Progenitor cell of endocrine pancreas (in vitro differentiated cells): ENCODE measurements at places on chromosomes 11 and 22. TPM values are rescaled to one million over a fixed set of nuclear protein-coding genes. Genes with fewer than 3 reads are reported as not detected.

DNA sequence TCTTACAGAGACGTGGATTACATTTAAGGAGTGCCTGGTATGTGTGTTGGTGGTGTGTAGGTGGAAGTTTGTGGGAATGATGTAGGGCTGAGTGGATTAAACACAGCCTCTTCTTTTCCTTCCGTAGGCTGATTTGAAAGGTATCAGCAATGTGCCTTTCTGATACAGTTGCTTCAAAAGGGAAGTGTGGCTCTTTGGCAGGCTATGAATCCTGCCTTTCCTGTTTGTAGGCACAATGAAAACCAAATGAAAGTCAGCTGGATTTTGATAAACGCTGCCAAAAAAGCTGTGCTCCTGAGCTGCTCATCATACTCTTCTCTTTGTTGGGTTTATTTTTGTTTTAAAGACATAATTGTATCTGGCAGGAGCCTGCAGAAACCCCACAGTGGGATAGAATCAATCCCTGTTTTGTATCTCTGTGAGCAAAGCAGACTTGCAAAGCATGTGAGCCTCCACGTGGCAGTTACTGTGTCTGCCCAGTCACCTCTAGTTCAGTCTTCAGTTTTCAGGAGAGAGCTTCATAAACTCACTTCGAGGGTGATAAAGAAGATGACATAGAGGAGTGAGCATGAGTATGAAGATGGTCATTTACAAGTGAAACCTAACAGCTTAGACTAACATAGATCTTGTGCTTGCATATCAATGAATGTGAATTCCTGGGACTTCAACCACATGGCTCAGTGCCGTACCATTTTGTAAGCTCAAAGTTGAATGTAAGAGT is 655.7 kb upstream of the KIRREL3 start:
- DNase-seq = no peak

Gene PANX2
- 6.2 and 6.3 TPM in 2 replicates for total RNA-seq

GRCh38 chr22:49925525-49926128 is 7.2 kb downstream of the CRELD2 start:
- no peak for DNase-seq

GRCh38 chr11:61968758-61969390 is 1.4 kb upstream of the FTH1 start:
- DNase-seq = no peak

GRCh38 chr11:70323806-70324205 is 53.3 kb downstream of the PPFIA1 start:
- DNase-seq = no peak

DNA sequence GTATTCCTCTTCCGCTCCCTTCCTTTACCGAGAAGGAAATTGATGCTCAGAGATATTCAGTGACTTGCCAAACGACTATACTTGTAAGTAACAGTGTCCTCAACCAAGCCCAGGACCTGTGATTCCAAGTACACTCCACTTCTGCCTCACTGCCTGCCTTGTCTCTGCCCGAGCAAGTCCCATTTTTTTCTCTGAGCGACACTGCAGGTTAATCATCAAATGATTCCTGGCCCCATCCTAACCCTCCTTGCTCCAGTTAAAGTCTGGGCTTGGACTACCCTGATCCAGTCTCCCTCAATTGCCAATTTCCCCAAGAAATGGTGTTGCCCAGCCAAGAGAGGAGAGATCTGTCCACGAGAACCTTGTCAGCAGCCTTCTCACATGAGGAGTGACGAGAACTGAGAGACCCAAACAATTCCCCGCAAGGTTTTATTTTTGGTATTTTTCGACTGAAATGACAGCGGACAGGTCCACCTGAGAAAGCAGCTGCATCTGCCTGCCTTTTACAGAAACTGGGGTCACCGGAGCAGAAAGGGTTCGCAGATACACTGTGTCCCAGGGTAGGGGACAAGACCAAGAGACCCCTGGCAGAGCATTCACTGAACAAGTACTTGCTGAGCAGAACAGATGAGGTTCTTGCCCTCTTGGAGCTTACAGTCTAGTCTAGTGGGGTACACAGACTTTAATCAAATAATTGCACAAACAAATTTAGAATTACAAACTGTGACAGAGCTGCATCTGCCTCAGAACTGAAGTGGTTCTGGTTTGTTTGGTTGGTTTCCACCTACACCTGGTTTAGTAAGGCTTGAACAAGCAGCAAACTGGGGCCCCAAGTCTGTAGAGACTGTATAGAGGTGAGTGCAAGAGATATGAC is 11.4 kb downstream of the POU2AF1 start:
- DNase-seq = no peak

GRCh38 chr11:119772641-119773415 is 43.8 kb upstream of the NECTIN1 start:
- no peak for DNase-seq

DNA sequence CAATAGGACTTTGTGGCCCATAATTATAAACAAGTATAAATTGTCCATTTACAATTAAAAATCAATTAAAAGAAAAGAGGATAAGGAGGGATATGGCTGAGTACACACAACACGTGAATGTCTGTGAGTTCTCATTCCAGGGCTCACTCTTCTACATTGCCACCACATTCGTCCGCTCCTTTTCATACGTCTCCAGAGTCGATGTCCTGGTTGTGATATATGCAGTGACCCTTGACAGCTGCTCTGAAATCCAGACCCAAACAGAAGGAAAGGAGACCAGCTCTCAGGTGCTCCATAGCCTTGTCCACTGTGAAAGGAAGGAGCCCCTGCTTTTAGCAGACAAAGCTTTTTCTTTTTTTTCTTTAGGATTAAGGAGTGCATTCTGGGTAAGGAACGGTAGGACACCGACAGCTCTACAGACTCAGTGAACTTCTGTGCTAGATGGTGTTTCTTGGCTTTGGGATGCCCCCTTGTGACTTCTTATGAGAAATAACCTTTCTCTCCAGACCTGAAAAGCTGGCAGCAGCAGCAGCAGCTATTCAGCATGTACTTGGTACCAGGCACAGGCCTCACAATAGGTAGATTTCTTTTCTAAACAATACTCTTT is 19.7 kb upstream of the DNAJB13 start:
- no peak for DNase-seq

DNA sequence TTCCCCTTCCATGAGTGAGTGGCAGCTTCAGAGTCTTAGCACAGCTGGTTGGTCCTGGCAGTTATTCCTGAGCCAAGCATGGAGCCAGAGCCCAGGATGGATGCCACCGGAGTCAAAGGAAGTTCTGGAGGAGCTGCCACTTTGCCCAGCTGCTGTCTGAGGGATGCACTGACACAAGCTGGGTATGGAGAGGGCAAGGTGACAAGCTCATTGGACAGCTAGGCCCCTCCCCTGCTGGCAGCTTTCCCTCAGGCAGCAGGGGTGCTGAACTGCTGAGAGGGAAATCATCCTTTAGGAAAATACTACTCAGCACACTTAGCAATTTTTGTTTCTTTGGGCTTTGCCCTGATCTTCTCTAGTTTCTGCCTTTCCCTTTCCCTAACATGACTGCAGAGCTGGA is 99.3 kb upstream of the SESN3 start:
- DNase-seq = no peak

DNA sequence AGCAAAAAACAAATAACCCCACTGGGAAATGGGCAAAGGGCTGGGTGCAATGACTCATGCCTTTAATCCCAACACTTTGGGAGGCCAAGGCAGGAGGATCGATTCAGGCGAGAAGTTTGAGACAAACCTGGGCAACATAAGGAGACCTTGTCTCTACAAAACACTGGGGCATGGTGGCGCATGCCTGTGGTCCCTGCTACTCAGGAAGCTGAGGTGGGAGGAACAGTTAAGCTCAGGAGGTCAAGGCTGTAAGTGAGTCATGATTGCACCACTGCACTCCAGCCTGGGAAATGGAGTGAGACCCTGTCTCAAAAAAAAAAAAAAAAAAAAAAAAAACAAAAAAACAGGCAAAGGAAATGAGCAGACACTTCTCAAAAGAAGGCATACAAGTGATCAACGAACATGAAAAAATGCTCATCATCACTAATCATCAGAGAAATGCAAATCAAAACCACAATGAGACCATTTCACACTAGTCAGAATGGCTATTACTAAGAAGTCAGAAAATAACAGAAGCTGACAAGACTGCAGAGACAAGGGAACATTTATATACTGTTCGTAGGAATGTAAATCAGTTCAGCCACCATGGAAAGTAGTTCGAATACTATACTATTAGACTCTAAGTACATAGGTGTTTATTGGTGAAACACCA is 48.2 kb upstream of the SMCO4 start:
- no peak for DNase-seq

Gene CCDC87
- 0.89 and 1.1 TPM in 2 replicates for total RNA-seq

DNA sequence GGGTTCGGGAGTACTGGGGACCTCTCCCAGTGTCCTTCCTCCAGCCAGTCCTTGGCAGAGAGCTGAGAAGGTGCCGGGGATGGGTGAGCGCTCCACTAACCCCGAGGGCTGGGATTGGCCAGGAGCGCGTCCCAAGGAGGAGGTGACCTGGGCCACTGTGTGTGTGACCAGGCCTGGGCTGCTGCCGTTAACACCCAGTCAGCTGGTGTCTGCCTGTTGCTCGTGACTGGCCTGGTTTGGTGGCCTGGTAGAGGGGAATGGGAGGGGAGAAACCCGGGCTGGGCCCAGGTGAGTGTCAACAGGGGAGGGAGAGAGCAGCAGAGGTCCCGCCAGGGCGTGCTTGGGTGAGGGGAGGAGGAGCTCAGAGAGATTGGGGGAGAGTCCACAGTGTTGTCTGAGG is 29.9 kb upstream of the GRAMD4 start:
- no peak for DNase-seq

- DNase-seq = no peak
Measured at GRCh38 chr11:73660497-73661034, 14.2 kb downstream of the PLEKHB1 start.

Gene DGAT2
- total RNA-seq = 1.2 and 1.4 TPM in 2 replicates

Gene PHOX2A
- not detected in 2 replicates for total RNA-seq

GRCh38 chr11:132134322-132134721 is 763.9 kb downstream of the NTM start:
- DNase-seq = no peak

DNA sequence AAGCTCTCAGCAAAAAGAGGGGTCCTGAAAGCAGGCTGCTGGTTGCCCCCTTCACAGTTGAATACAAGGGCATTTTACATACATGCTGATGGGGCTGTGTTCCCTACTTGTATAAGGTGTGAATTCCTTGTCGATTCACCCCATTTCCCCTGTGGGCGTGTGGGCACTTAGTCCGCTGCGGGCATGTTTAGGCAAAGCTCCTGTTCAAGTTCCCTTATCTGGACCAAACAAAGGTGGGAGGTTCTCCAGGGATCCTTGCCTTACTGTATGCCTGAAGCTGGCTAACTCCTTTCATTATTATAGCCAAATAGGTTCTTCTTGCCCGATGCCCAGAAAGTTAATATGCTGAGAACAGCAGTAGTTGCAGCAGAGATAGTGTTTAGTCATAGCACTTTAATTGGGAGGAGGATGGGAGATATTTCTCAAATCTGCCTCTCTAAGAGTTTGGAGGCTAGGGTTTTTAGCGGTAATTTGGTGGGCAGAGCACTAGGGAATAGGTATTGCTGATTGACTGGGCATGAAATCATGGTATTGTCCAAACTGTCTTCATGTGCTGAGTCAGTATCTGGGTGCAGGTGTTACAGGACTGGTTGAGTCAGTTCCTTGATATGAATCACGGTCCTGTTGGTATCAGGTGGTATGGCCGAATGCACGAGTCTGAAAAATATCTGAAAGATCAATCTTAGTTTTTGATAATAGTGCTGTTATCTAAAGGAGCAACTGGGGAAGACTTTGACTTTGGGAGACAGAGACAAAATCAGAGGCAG is 32.7 kb downstream of the METTL15 start:
- DNase-seq = no peak

Gene KLHDC7B
- total RNA-seq = not detected in 2 replicates

DNA sequence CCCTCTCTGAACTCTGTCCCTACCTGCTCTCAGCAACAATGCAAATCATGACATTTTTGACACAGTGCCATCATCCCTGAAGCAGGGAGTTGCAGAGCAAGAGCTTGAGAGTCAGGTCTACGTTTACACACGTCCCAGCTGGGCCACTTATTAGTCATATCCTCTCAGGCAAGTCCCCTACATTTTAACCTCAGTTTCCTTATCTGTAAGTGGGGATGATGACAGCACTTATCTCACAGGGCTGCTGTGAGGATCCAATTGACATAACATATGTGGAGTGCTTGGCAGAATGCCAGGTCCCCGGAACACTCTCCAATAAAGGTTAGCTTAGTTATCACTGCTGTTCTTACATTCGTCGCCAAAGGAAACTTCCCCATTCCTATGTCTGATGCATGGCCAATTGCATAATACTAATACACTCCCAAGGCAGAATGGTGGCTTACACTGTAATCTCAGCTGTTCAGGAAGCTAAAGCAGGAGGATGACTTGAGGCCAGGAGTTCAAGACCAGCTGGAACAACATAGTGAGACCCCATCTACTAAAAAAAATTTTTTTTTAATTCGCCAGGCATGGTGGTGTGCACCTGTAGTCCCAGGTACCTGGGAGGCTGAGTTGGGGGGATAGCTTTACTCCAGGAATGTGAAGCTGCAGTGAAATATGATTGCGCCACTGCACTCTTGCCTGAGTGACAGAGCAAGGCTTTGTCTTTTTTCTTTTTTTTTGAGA is 16.6 kb downstream of the ASCC2 start:
- DNase-seq = no peak

DNA sequence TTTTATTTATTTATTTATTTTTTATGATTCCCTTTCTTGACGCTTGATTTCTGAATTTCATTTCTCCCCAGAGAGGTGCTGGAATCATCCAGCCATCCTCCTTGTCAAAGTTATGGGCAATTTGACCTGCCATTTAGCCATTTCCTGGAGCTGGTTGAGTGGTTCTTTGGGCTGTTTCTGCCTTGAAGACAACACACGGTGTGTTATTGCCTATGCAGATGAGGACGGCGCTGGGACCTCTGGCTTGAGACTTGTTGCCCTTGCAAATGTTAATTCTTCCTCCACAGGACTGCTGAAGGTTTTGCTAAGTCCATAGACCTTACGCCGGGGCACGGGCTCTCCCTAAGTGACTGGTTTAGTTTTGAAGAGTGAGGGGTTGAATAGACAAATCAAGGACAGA is 147.9 kb upstream of the PLET1 start:
- no peak for DNase-seq

Gene B4GALNT4
- 277 and 294 TPM in 2 replicates for total RNA-seq

DNA sequence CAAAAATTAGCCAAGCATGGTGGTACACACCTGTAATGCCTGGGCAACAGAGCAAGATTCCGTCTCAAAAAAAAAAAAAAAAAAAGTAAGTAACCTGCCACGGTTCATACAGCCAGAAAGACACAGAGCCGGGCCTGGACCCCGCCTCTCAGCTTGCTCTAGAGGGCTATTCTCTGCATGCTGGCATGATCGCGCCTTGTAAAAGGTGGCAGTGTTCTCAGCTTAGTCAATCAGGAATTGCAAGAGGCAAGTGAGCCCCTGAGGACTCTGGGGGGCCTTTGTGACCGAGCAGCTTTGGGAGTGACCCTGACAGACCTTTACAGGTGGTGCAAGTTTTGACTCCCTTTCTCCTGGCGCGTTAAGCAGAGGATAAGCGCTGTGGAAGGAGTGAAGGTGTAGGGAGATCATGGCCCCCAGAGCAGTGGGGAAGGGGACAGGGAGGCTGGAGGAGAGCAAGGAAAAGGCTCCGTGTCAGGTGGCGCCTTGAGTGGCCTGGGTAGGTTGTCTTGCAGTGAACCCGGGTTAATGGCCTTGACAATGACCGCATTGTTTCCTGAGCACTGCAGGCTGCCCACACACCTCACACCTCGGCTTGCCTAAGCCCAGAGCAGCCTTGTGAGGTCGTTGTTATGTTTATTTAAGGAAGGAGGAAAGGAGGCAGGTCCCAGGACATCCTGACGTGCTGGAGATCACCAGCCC is 48.9 kb downstream of the CDPF1 start:
- no peak for DNase-seq
